ENCODE measurements at places on chromosomes 12 and 14.

DNA sequence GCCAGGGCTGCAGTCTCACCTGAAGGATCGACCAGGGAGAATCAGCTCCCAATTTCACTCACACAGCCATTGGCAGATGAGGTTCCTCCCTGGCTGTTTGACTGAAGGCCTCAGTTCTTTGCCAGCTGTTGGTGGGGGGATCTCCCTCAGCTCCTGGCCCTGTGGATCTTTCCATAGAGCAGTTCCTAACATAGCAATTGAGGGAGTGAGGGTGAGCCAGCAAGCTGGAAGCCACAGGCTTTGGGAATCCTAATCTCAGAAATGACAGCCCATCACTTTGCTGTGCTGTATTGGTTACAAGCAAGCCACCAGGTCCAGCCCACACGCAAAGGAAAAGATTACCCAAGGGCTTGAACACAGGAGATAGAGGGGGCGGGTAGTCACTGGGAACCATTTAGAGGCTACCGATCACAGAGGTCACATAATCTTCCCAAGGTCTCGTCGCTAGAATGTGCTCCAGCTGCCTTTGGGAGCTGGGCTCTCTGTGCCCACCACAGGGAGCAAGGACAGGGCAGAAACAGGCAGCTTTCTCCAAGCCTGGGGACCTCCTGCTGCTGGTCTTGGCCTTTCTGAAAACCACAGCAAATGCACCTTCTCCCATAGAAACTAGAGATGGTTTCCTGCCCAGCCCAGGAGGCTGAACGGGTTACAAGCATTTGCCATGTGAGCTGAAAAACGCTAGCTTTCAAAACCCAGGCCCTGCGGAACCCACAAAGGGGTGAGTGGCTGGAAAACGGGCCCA lies 4.6 kb upstream of the OTUB2 start:
- peak; percentile 54 for DNase-seq

DNA sequence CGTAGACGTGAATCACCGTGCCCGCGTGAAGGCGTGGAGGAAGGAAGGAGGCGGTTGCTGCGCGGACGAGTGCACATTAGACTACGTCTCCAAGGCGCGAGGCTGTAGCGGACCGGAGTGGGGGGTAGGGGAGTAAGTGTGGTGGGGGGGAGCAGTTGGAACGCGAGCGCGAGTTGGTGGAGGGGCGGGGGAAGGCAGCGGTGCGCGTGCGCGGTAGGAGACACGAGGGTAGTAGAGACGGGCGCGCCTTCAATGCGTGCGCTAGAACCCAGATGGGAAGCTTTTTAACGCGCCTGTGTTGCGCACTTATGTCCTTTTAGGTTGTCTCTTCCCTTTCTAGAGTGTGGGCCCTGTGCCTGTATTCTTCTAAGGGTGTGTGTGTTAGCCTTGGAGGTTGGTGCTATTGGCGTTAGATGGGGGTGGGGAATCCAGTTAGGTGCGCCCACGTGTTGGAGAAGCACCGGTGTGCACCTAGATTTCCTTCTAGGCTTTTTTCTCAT lies 604 bp downstream of the EIF4B start:
- DNase-seq: peak; percentile 88

GRCh38 chr12:127268213-127268612 lies 998.8 kb upstream of the TMEM132C start:
- DNase-seq: no peak

- DNase-seq: no peak
Measured at GRCh38 chr12:114220311-114220710, 185.6 kb downstream of the TBX5 start.

DNA sequence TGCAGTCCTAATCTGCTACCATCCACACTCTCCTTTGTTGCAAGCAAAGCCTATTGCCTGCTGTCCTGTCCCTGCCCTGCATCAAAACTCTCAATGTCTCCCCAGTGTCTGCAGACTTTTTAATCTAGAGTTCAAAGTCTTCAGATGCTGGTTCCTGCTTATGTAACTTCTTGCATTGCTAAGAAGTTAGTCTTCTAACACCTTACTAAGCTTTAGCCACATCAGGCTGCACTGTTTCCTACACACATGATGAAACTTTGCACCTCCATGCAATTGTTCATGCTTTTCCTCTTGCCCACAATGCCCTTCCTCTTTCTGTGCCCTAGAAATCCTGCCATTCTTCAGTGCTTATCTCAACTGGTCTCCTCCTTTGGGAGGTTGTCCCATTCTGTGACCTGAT lies 16.2 kb upstream of the DICER1 start:
- no peak for DNase-seq

GRCh38 chr12:76696186-76696585 lies 67.7 kb upstream of the ZDHHC17 start:
- no peak for DNase-seq

GRCh38 chr14:22977684-22978486 lies 4.5 kb downstream of the AJUBA start:
- no peak for DNase-seq

DNA sequence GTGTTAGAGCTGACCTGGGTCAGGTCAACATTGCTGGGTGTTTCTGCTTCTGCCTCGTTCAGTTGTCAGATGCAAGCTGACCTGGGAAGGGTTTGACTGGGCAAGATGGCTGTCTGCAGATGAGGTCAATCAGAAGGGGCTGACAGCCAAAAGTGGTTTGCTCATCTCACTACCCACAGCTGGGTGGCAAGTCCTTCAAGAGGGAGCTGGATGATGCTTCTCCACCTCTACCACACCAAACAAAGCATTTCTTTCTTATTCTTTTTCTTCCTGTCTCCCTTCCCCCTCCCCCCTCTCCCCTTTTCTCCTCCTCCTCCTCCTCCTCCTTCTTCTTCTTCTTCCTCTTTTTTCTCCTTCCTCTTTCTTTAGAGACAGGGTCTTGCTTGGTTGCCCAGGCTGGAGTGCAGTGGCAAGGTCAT lies 268.2 kb upstream of the PLEKHG7 start:
- no peak for DNase-seq

DNA sequence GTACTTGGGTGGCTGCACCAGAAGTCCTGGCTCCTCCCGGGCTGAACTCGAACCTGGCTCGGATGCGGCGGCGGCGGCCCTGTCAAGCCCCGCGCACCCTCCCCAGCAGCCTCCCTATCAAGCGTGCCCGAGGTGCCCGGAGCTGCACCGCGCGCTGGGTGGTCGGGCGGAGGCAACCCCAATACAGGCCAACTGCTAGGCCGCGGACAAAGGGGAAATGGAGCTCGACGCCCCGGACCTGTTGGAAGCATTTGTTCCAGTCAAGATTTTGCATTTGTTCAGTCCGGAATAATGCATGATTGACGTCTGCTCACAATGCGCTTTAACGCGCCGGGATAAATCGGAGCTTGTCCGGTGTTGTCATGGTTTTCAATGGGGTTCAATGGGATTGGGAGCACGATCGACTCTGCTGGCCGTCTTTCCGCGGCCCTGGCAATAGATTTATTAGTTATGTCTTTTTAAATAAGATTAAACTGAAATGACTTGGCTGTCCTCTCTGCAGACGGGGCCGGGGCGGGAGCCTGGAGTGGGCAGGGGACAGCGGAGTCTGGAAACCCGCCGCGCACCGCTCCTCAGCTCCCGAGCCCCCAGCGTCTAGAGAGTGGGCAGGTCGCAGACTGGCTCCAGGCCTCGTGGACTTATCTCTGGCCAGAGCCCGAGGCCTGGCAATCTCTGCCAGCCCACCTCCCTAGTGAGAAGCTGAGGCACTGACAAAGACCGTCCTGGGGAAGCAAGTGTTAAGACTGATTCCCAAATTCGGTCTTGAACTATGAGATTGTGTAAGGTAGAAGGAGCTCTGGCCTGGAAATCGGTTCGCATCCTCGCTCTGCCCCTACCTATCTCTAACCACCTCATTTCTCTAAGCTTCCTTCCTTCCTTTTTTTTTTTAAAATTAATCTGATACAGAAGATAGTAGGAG lies 1.7 kb upstream of the NKX2-8 start:
- DNase-seq: no peak

GRCh38 chr14:104660597-104660996 lies 28.8 kb upstream of the INF2 start:
- DNase-seq: no peak

DNA sequence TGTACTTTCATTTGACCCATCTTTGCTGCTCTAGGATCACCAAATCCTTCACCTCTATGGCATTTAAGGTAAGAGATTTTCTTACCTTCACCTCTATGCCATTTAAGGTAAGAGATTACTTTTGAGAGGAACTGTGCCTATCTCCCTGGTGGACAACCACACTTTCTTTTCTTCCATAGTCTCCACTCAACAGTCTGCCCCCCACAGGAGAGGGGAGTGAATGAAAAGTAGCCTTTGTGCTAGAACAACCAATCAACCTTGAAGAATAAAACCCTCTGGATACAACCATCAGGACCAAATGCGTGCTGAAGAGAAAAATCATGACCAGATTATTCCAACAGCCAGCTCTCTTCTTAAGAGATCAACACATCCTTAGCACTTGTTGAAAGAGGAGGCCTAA lies 258.6 kb upstream of the TMPO start:
- no peak for DNase-seq

Measured in activated naive CD4-positive, alpha-beta T cell treated with anti-CD3 and anti-CD28 coated beads, Interleukin-2, amount 10 ng/mL, durations not matched to agents 7 days and 5 days (primary cell).